COLO829 (cell line): ENCODE measurements at places on chromosomes 2 and 18.

DNA sequence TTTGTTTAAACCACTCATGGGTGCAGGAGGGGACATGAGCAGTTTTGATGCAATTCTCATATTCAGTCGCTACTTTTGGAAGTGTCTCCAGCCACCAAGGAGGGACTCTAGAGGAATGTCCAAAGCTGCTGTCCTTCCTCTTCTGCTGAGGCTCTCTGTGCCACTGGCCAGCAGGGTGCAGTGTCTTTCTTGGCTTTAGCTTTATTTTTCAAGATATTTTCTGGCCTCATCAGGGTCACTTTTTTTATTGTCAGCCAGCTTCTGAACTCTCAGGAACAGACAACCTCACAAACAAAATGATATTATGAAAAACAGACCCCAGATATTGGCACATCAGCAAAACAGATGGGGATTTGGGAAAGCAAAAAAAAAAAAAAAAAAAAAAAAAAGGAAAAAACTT, 289.3 kb upstream of the ZSWIM2 start:
- DNase-seq: peak; percentile 1

DNA sequence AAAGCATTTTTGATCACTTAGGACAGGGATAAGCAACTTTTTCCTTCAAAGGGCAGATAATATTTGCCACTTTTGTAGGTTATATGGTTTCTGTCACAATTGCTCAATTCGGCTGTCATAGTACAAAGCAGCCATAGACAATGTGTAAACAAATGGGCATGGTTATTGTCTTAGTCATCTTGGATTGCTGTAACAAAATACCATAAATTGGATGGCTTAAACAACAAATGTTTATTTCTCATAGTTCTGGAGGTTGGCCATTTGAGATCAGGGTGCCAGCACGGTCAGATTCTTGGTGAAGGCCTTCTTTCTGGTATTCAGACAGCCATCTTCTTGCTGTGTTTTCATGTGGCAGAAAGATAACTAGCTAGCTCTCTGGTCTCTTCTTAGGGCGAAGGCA, 91.2 kb downstream of the TAF4B start:
- no peak for DNase-seq

- DNase-seq: no peak
These were observed 10.5 kb downstream of the CNGA3 start for GRCh38 chr2:98356729-98357128.

DNA sequence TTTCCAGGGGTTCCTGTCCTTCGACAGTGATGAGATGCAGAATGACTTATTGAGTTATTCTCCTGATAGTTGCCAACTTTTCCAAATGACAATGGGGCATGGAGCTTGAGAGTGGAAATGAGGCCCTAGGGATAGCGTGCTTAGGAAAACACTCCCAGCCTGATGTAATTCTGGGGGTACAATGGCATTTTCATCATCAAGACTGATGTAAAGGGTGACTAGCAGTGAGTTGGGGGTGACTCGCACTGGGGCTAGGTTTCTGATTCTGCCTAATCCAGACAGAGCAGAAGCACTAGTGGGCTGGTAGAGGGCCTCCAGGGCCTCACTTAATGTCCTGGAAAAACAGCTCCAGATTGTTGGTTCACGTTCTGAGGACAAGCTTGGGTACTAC, 34.0 kb upstream of the IL37 start:
- no peak for DNase-seq

GRCh38 chr2:132980304-132980703, 310.3 kb upstream of the LYPD1 start:
- DNase-seq: no peak

- no peak for DNase-seq
These were observed 282.7 kb upstream of the CDH2 start for GRCh38 chr18:28459587-28459986.

GRCh38 chr2:133802409-133803039, 234.3 kb upstream of the NCKAP5 start:
- DNase-seq: no peak

DNA sequence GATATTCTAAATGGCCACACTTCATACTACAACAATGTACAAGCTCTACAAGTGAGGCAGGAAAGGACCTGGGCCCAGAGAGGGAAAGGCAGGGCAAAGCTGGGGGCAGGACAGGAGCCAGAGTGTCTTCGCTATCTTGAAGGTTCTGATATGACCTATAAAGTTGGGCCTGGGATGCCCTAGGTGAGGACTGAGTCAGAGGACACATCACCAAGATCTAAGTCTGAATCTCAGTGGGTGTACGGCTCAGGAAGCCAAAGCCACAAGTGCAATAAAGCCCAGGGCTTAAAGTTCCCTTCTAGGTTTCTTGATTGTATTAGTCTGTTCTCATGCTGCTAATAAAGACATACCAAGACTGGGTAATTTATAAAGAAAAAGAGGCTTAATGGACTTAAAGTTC, 219.1 kb downstream of the ALK start:
- no peak for DNase-seq

DNA sequence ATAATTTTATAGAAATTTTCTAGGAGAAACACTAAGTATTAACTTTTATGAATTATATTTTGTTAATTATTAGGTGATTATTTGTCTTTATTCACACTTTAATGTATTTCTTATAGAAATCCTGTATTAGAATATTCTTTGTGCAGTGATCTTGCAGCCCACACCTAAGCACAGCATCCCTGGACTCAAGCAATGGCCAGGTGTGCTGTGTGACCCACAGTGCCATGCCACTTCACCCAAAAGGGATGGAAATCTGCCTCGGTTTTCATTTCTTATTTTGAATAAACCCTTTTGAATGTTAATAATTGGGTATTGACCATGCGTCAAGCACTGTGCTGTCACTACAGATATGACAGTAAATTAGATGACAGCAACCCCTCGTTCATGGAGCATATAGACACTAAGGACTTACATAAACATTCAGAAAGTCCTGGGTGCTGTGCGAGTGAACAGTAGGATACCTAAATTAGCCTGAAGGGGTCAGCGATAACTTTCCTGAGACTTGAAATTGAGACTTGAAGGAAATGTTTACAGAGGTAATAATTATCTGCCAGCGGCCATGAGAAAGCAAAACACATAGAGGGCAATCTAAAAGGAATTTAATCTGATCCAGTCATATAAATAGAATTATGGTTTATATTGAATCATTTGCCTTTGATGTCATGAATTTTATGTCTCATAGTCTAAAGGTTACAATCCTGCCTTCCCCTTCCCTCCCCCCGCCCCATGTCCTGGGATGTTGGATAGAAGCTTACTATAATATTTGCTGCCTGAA, 52.7 kb upstream of the CALCRL start:
- DNase-seq: peak; percentile 10

GRCh38 chr2:67576226-67576625, 179.1 kb downstream of the ETAA1 start:
- no peak for DNase-seq

- no peak for DNase-seq
These were observed 106.3 kb upstream of the CDCA7 start for GRCh38 chr2:173248381-173248780.

GRCh38 chr2:5482929-5483331, 209.3 kb upstream of the SOX11 start:
- DNase-seq: no peak

DNA sequence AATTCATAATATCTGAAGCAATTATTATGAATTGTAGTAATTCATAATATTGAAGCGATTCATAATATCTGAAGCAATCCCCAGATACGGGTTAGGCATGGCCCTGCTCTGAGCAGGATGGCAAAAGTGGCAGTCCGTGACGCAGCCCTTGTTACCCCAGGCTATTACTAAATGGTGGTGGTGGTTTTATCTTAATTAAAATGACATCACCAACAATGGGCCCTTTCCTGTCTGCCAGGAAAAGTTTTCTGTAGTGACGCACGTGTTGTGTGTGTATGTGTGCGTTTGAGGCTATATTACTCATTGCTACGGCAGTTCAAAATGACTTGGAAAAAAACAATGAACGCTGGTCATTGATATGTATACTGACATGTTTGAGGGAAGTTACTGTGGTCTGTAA, 10.6 kb upstream of the MOCOS start:
- DNase-seq: no peak

- no peak for DNase-seq
These were observed 47.3 kb upstream of the PAPOLG start for GRCh38 chr2:60708630-60709320.

GRCh38 chr2:5978131-5978751, 286.1 kb downstream of the SOX11 start:
- DNase-seq: no peak

- no peak for DNase-seq
These were observed 7.1 kb upstream of the ZFP36L2 start for GRCh38 chr2:43233218-43234212.

- peak; percentile 28 for DNase-seq
These were observed 24.3 kb downstream of the TMEM237 start for GRCh38 chr2:201618744-201619662.

- no peak for DNase-seq
These were observed 64.8 kb downstream of the MOGAT1 start for GRCh38 chr2:222736301-222736700.

- DNase-seq: no peak
These were observed 26.6 kb downstream of the ZSWIM2 start for GRCh38 chr2:186822323-186822722.

DNA sequence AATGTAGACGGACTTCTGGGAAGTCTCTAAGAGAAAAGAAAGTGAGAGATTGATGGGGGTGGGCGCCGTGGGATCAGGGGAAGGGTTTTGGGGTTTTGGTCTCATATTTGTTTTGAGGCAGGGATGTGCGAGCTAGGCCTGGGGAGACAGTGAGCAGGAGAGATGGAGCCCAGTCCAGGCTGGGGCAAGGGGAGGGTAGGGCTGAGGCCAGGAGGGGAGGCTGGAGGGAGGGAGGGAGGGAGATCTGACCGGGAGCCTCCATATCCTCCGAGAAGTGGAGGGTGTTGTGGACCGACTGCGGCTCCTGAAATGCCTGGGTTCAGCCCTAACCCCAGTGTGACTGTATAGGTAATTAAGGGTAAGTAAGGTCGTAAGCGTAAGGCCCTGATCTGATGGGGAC, 72.8 kb upstream of the ODC1 start:
- DNase-seq: no peak

- DNase-seq: no peak
These were observed 18.9 kb upstream of the WDR33 start for GRCh38 chr2:127829845-127830246.

DNA sequence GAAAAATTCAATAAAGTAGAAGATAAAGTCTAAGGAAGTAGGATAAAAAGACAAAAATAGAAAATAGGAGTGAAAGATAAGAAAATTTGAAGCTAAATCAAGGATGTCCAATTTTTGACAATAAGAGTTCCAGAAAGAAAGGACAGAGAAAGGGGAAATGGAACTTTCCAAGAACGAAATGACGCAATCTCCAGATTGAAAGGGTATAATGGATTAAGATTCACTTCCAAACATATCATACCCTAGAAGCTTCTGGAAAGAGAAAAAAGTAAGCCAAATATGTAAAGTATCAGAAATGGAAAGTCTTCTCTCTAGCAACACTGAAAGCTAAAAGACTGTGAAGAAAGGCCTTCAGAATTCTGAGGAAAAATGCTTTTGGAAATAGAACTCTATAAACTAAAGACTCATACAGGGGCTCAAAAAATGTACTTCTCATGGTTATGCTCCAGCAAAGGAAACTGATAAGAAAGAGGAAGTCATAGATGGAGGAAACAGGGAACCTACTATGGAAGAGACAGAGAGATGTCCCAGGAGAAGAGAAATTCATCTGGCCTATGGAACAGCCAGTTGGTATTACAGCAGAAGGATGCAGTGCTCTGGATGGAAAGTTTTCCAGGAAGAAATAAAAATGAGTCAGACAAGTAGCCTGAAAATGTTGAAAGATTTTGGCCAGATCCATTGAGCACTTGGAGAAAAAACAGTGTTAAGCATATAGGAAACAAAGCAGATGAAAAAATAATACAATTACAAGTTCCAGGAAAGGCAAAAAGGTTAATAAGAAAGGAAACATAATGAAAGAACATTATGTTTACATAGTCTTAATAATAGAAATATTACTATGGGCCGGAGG, 20.1 kb downstream of the CASP8 start:
- no peak for DNase-seq

DNA sequence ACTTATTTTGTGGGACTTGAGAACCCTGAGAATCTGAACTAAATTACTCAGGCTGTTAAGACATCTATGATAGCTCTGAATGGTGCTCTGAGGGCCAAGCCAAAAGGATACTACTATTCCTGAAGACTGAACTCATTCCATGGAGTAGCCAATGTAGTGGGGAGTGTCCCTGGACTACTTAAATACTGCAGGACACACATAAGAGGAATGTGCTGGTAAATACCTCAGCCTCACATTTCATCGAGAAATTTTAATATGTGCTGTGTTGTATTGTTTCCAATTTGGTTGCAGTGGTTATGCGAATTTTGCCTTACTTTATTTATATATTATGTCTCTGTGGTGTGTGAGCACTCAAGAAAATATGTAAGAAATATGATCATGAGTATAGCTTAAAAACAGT, 264.4 kb upstream of the FIGN start:
- no peak for DNase-seq

GRCh38 chr2:10046931-10047330, 3.6 kb downstream of the KLF11 start:
- DNase-seq: no peak

- DNase-seq: no peak
These were observed 13.2 kb downstream of the FBXO48 start for GRCh38 chr2:68453761-68454360.

DNA sequence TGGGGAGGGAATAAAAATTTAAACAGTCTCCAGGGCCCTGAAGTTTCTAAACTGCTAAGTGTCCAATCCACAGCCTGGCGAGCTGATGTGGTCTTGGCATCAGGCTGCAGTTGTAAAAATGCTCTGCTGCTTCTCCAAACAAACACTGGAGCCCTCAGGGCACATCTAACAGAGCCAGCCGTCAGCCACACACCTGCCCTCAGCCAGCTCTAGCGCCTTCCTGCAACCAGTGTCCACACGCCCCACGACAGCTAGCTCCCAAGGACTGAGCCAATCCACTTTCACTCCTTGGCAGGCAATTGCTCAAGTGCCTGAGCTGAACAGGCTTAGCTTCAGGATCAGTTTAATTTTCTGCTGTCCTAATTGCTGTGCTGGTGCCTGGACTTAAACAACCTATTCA, 446.4 kb upstream of the RAB12 start:
- DNase-seq: no peak

- DNase-seq: no peak
These were observed 1022.5 kb upstream of the CHAC2 start for GRCh38 chr2:52745144-52745543.

GRCh38 chr2:67237288-67237687, 159.8 kb upstream of the ETAA1 start:
- DNase-seq: no peak
